Activated gamma-delta T cell treated with Interleukin-2 at 50 U/mL for 16 hours (primary cell): ENCODE measurements at places on chromosomes 2 and 18.

DNA sequence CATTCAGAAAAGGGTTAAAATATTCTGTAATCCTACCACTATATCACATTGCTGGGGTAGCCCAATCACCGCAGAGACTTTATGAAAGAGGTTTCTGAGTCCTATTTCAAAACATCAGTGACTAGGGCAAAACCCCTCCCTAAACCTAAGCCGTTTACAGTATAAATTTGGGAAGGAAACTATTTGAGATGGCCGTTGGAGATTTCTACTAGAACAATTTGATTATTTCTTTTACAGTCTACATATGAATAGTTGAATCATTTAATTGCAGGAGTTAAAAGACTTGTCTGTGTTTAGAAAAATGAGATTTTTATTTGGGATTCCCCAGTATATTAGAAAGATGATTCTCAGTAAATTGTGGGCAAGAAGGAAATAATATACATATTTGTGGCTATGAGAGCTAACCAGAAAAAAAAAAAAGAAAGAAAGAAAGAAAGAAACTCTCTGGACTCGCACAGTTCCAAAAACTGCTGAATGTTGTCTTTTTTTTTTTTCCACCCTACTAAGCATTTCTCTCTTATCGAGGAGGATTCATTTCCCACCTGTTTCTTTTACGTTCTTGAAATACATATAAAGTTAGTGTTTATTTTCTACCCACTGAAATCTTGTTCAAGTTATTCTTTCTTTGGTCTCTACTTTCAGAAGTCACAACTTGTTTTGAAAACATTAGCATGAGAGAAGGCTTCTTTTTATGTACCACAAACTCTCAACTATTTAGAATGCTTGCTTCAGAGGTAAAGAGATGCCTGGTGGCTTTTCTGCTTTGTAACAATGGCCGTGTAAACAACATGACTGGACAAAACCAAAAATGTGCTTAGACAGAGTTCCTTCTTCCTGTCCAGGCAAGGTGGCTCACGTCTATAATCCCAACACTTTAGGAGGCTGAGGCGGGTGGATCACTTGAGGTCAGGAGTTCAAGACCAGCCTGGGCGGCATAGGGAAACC is 65.9 kb downstream of the BCL2 start:
- no peak for DNase-seq

DNA sequence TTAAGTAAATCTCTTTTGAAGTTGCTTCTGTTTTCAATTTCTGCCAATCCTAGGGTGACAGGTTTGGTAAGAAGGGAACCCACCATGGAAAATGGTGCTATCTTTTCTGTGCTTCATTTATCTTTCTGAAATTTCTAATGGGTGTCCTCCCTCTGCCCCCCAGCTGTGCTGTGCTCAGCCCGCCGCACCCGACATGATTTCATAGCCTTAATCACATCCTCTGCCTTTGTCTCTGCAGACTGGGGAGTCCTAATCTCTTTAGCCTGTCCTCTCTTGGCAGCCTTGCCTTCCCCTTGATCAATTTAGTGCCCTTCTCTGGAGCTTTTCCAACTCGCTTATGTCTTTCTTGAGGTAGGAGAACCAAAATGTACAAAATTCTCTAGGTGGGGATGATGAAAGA is 49.3 kb downstream of the DNMT3A start:
- no peak for DNase-seq

DNA sequence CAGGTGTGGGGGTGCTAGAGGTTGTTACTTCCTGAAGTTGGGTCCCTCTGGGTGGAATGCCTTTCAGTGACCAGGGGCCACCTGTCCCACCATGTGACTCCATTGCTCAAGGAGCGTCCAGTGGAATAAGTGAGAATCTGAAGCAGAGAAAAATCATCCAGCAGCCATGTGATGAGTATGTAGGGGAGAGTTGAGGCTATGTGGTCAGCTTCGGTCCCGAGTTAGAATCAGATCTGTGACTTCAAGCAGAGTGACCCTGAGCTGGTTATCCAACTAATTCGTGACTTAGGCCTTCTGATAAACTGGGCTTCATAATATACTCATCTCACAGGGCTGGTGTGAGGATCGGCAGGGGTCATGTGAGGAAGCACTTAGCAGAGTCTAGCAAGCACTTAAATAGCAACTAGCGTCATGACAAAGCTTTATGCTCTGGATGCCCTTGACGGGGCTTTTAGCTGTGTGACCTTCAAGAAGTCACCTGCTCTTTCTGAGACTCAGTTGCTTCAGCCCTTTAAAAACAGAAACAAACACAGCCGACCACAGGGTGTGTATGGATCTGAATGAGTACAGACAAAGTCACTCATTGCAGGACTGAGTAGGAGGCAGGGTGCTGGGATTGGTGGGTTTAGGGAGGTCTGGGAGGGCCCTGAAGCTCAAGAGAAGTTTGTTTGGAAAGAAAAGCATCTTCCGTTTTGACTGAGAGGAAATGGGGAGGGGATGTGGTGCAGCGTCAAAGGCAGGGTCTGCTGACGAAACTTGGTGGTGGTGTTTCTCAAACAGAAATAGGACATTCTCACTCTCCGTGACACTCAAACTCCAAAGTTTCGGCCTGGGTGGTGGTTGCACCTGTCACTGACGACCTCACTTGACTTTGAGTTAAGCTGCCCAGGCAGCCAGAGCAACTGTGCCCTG is 264.0 kb upstream of the CXCR4 start:
- peak; percentile 48 for DNase-seq

DNA sequence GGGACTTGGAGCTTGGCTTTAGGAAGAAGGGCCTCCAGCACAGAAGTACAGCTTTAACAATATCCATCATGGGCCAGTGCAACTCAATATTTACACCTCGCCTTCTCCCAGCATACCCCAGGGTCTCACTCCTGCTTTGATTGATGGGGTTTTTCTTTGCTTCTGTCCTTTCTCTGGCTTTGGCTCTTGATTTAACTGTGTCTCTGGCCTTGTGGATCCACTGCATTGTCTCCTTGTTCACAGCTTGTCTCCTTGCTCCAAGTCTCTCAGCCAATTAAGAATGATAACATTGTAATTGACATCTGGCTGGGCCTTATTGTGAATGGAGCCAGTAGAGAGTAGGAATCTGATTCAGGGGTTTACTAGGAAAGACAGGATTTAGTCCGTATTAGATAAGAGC is 1019.5 kb downstream of the TMEM182 start:
- DNase-seq, result no peak

DNA sequence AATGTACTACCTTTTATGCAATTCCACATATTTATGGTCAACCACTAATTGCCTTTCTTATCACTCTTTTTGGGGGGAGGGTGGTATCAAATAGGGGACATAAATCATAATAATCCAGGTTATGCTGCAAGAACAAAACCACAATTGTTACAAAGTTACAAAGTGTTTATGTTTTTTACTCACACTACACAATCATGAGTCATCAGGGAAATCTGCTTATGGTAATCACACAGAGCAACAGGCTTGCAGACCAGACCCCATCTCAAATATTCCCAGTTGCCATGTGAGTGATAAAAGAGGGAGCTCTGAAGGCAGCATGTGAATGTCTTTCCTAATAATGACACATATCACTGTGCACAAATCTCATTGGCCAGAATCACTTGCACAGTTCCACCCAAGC is 304.7 kb upstream of the TMEFF2 start:
- DNase-seq, result no peak

DNA sequence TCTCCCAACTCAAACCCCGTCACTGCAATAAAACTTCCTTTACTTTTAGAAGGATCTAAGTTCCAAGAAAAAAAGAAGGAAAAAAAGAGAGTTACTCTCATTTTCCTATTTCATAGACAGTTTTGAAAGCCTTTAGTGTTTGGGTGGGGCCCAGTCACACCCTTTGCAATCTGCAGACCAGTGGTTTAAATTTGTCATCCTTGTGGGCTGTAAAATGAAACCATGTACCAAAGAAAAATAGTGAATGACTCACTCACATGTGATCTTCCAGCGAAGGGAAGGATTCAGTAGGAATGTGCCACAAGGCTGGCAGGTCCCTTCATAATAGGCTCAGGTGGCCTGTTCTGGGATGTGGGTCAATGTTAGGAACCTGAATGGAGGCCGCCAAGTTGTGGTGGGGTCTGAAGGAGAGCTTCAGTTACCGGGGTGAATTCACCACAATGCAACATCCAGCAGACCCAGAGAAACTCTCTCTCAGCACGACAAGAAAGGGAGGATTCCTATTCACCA is 28.3 kb downstream of the ANXA4 start:
- DNase-seq, result peak; percentile 14

DNA sequence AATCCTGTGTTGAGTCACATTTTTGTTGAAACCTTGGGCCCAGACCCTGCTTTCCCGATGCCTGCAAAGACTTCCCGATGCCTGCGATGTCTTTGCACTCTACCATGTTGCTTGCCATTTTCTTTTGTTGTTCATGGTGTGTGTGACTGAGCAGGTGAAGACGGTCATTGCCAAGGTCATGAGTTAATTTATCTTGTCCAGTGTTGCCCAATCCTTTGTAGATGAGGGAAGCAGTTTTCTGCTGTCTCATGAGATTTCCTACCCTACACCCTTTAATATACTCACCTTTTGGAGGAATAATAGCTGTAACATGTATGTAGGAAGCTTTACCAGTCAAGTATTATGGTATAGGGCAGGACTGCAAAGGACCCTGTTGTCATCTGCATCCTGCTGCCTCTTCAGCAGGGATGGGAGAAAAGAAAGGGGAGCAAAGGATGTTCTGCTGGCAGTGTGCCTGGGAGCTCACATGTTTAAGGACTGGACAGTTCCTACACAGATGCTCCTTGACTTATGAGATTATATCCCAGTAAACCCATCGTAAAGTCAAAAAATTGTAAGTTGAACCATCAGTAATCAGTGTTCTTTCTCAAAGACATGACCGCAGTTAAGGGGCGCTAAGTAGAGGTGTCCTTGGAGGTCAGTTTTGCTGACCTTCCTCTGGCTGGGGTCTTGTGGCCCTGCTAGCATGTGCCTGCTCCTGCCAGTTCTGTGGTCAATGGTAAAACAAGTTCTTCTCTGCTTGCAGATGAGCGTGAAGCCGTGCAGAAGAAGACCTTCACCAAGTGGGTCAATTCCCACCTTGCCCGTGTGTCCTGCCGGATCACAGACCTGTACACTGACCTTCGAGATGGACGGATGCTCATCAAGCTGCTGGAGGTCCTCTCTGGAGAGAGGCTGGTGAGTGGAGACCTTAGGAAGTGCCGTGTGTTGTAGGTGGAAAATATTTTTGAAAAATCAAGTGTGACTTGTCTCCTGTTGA is 124.8 kb upstream of the EML6 start:
- DNase-seq, result no peak

DNA sequence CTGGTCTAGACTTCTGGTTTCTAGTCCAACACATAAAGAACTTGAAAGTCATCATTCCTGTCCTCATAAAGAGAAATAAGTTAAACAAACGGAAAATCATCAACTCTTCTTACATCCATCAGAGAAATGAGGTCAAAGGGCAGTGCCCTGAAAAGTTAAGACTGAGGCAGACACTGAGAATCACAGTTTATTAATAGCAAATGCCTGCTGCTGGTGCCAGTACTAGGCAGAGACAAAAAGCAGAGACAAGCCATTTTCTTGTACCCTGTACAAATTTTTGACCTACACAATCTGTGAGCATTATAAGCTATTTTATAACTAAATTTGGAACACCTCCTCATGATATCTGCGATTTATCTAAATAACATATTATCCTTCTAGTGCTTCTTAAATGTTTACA is 36.8 kb downstream of the ATF2 start:
- DNase-seq, result no peak
